ENCODE measurements at places on chromosomes 16 and 17. TPM values are rescaled to one million over a fixed set of nuclear protein-coding genes. Genes with fewer than 3 reads are reported as not detected.

DNA sequence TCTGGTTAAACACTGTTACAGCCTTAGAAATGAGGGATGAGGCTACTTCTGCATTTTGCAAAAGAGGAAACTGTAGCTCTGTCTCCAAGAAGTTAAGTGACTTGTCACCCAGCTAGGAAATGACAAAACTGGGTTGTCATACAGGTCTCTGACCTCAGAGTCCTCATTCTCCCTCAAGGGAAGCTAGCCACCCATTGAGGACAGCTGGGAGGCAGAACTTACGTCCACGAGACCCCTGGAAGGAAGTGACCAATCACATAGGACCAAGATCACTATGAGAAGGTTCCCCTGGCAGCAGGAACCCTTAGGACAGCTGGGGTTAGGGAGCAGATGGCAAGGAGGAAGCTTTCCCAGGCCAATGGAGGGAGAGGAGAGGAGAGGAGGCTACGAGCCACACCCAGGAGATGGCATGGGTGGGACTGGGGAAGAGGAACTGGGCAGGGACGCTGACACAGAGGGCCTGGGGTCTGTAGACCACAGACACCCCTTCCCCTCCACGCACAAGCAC, 11.2 kb downstream of the METTL22 start:
- DNase-seq = peak; percentile 87

DNA sequence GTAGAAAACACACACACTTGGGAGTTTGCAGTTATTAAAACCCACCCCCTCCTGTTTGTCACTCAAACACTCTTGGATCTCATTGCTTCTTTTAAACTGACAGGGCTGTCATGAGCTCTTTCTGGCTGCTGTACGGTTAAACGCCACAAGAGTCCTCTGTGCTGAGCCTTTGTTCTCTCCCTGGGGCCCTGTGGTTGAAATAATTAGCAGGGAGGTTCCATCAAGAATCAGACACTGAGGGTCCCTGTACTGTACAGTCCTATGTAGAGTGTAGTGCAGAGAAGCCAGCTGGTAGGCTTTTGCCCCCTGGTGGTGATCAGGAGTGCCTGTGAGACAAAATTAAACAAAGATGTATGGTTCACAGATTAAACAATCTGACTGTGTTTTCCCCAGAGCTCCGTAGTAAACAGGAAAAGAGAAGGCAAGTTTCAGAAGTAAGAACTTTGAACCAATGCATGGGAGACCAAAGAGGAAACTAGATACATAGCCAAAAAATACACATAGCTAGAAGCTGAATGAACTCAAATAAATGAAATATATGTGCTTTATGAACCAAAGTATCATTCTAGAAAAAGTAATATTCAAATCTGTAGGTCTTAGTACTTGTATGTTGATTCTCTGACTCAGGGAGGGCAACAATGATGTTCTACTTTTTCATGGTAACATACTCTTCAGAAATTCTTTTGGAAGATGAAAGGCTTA, 1.4 kb upstream of the SSH2 start:
- no peak for DNase-seq

CLEC18B gene
- total RNA-seq = 0.51 TPM

SPOP gene
- total RNA-seq = 73.1 TPM

CCR7 gene
- not detected for total RNA-seq

DNA sequence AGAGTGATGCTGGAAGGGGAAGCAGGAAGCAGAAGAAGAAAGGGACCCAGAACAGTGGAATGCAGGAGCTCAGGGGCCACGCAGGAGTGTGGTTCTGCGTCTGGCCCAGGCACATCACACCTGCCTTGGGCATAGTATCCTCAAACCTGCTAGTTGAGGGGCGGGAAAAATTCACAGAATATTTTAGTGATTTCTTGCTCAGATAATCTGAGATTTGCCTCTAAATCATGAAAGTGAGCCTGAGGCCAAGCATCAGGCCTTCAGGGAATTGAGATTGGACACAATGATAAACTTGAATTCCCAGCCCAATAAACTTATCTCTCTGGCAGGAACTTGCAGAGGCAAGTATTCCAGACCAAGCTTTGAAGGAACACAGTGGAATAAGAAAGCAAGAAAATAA, 48.5 kb upstream of the CCL2 start:
- DNase-seq = no peak

SCNN1B gene
- total RNA-seq = 0.27 TPM

DNA sequence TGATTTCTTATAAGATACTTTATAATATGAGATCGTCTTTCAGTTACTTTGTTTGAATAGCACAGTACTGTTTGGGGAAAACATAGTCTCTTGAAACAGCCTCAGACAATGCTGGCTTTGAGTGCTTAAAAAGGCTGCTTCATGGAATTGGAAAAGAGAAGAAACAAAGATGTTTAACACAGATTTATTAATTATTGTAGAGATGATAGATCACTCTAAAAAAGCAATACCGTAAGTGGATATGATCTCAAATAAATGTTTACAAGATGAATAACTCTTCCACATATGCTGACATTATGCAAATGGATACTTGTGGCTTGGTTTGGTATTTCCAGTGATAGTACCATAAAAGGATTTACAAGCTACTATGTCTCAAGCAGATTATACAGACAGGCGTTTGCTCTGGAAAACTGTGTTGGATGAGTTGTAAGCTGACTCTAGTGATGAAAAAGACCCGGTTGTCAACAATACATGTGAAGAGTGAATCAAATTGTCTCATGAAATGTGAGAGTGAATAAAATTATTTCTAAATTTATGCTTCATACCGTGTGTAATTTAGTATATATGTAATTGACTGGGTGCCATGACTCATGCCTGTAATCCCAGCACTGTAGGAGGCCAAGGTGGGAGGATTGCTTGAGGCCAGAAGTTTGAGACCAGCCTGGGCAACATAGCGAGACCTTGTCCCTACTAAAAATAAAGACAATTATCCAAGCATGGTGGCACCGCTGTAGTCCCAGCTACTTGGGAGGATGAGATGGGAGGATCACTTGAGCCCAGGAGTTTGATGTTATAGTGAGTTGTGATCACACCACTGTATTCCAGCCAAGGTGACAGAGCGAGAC, 105.4 kb downstream of the FTO start:
- no peak for DNase-seq
